OCI-LY7 (cell line): ENCODE measurements at places on chromosomes 16 and 17. TPM values are rescaled to one million over a fixed set of nuclear protein-coding genes. Genes with fewer than 3 reads are reported as not detected.
A peak's percentile ranks its signal among the peaks of the same experiment; 100 is the strongest.

DNA sequence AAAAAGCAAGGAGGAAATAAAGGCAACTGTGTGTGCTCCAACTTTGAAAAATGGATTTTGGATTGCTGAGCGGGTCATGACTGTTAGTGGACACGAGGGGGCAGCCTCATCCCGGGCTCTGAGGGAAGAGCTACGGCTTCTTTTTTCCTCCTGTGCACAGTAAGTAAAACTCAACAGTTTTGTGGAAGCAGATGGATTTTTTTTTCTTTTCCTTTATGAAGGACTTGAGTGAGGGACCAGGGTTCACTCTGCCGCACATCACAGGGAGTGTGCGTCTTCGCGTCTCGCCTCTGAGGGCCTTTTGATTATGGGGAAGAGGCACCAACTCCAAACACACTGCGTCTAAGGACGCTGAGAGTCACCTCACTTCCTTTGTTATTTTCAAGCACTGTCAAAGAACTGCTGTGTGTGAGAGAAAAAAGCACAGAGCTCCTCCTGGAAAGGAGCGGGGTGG, 80.3 kb upstream of the GOT2 start:
- DNase-seq = peak; percentile 40

The ADAT1 gene
- total RNA-seq = 85.7 and 91.7 TPM in 2 replicates

The FN3K gene
- 31.2 and 32.3 TPM in 2 replicates for total RNA-seq

- no peak for DNase-seq
These were observed 4.2 kb downstream of the SGCA start for GRCh38 chr17:50169881-50170459.

The GPR142 gene
- not detected in 2 replicates for total RNA-seq

DNA sequence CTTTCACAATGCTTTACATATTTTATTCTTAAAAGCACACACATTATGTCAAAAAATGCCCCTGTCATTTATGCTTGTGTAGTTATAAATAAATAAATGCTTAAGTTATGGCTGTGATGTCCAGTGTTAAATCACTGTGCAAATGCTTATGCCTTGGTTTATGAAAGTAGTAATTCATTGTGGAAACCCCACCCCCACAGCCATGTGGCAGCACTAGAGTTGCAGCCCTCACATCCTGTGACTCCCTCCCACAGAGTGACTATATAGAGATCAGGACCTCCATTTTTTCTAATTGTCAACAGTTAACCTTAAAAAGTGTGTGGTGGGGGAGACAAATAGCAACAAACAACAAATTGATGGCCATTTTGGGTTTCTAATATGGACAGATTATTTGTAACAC, 2.4 kb downstream of the SKAP1 start:
- DNase-seq = peak; percentile 76

The ABCA10 gene
- total RNA-seq = 0.24 TPM in 1 of 2 replicates, not detected in the other

The SNAI3 gene
- 1.6 and 3.3 TPM in 2 replicates for total RNA-seq

DNA sequence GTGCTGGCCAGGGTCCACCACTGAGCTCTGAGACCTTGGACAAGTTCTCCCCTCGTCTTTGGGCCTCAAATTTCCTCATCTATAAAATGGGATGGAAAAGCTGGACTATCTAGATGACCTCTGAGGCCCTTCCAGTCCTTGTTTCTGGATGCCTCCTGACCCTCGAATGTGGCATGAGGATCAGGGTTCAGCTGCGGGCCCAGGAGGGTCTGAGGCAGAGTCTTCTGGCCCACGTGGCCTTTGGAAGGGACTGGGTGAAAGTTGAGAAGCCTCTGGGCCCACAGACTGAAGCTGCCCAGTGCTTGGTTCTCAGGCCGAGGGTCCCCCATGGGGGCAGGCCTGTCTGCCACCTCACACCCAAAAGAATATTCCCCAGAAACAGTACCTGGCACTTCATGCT, 16.9 kb upstream of the MRPS23 start:
- no peak for DNase-seq

The C1QTNF8 gene
- total RNA-seq = not detected in 2 replicates

The ITGAX gene
- total RNA-seq = not detected in 2 replicates

- DNase-seq = no peak
These were observed 118.9 kb upstream of the CHMP6 start for GRCh38 chr17:80872501-80873306.

The WNT9B gene
- not detected in 2 replicates for total RNA-seq

- DNase-seq = no peak
These were observed 73.0 kb downstream of the PITPNC1 start for GRCh38 chr17:67449845-67450755.

The MT1F gene
- total RNA-seq = 1.8 TPM in 1 of 2 replicates, not detected in the other

DNA sequence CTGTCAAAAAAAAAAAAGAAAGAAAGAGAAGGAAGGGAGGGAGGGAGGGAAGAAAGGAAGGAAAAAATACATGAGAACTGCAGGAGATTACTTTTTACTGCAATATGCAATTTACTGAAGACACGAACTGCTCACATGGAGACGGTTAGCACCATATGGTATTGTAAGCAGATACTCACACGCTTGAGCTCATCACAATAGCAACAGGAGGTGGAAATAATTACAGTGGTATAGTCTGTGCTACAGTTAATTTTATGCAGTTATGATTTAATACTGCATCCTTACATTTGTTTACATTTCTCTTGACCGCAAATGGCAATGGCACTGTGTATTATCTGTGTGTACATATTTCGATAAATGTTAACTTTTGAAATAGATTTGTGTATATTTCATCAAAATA, 21.4 kb upstream of the SLC46A1 start:
- no peak for DNase-seq

- DNase-seq = peak; percentile 85
These were observed 8.2 kb downstream of the SYNGR2 start for GRCh38 chr17:78176548-78177025.

- DNase-seq = no peak
These were observed 26.6 kb upstream of the KRT17 start for GRCh38 chr17:41650794-41651624.

GRCh38 chr17:9644910-9645751, at the start of gene USP43:
Gene USP43 (plus strand): TSS chr17:9645517. CDS start chr17:9645633, 116 bp downstream.
- peak; percentile 26 for DNase-seq

DNA sequence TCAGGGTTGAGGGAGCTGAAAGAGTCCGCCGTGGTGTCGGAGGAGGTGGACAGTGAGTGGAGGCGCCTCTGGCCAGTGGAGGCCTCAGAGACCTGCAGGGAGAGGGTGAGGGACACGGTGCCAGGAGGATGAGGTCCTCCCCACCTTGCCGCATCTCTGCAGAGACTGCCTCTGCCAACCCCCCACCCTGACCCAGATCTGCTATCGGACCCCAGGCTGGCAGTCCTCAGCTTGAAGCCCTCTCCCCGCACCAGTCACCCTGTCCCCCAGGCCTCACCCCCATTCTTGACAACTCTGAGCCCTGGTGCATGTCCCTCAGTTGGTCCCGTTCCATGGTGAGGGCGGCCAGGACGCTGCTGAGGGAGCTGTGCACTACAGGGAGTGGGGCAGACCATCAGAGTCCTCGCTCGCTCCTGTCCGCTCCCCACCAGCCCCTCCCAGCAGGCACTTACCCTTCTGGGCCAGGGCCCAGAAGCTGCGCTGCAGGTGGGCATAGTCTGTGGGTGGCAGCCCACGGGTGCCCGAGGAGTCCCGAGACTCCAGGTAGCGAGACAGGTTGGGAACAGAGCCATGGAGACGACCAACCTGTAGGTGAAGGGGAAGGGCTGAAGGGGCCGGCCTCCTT, 5.4 kb downstream of the OSBPL7 start:
- no peak for DNase-seq

- no peak for DNase-seq
These were observed 5.6 kb downstream of the ADCY9 start for GRCh38 chr16:4110680-4111079.

DNA sequence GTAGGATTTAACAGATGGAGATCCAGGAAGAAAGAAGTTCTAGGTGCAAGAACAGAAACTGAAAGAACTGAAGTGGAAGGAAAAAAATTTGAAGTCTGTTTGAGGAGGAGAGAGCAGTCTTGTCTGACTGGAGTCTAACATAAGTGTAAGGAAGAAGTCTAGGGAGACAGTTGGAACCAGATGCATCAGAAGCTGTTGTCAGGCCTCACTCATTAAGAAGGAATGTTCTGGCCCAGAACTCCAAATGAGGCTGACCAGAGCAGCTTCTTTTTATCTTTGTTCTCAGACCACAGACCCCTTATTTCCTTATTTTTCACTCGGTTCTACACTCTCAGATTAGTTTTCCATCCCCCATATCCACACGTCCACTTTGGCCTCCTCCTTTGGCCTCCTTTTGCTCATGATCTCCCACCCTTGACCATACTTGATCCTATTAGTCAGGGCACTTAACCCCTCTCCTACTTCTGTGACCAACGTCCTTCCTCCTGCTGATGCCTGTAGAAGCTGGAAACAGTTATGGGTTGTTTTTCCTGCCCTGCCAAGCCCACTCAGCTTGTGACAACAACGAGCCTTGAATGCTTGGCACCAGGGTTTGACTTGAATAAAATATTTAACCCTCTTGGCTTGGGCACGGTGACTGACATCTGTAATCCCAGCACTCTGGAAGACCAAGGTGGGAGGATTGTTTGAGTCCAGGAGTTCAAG, 7.0 kb upstream of the MYH2 start:
- no peak for DNase-seq

DNA sequence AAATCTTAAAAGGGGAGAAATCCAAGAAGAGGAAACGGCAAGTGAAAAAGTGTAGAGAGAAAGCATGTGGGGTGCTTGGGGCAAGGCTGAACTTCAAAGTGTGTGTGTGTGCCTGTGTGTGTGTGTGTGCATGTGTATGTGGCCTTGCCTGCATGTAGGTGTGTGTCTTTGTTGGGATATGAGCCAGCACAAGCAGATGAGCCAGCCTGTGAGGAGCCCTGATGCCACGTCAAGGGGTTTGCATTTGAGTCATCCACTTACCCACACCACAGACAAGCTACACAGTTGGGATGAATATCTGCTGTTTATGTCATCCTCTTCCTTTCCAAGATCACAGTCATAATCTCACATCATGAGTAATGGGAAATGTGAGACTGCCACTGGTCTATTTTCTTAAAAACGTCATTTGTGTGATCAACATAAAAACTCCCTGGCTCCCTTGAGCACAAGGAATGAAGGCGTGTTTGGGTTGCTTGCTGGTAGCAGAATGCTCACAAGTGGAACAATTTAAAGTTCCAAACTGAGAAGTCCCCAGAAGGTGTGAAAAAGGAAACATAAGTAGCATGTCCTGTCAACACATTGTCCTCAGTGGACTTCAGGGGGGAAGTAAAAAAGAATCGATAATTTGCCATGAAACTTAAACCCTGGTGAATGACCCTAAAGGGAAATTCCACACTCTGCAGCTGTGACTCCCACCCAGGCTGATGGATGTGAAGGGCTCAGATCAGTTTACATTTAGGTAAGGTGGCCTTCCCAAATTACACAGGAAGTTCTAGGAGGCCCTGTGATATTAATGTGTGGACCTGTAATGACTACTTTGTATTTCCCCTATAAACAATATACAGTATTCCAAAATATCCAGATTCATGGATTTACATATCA, 14.7 kb downstream of the KCTD19 start:
- no peak for DNase-seq

DNA sequence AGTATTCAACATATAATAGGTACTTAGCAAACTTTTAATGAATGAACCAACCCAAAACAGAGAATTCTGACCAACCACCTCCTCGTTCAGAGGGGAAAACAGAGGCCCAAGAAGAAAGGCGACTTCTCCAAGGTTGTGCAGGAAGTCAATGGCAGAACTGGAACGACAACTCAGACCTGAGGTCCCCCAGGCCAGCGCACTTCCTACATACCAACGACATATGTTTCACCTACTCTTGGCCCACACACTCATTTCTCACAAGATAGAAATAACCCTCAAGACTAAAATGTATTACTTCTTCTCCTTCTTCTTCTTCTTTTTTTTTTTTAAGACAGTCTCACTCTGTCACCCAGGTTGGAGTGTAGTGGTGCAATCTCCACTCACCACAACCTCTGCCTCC, 14.4 kb downstream of the CHCT1 start:
- no peak for DNase-seq

The DPEP3 gene
- not detected in 2 replicates for total RNA-seq

The KREMEN2 gene
- 0.31 TPM in 1 of 2 replicates, not detected in the other for total RNA-seq

- no peak for DNase-seq
These were observed 4.6 kb downstream of the KRT39 start for GRCh38 chr17:40962059-40962561.

DNA sequence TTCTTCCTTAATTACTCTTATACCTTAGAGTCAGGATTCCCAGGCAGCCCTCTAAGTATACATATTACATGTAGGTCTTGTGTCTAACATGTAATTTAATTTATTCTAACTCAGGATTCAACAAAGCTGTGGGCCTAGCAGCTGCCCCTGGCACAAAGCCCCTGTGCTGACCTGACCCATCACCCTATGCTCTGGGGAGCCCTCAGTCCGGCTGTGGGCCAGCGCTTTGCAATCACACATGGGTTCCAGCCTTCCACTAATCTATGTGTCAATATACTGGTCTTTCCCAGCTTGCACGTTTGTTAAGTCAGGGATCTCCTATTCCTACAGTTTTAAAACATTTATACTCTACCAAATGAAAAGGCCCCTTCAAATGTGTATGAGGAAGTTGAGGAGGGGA, 62.7 kb upstream of the SREBF1 start:
- DNase-seq = no peak

The ZNF19 gene
- 3.9 and 5.3 TPM in 2 replicates for total RNA-seq

- DNase-seq = no peak
These were observed 4.0 kb upstream of the CCDC43 start for GRCh38 chr17:44693609-44694008.

The KRT14 gene
- 0.30 and 0.82 TPM in 2 replicates for total RNA-seq

GRCh38 chr17:27521281-27522027, 65.2 kb downstream of the KSR1 start:
- no peak for DNase-seq

GRCh38 chr17:67017910-67018309, 26.4 kb upstream of the CACNG1 start:
- no peak for DNase-seq

GRCh38 chr17:4340914-4341615, 25.4 kb downstream of the UBE2G1 start:
- no peak for DNase-seq

The KRTAP4-1 gene
- not detected in 2 replicates for total RNA-seq

The MYLK3 gene
- 0.97 and 1.3 TPM in 2 replicates for total RNA-seq

GRCh38 chr16:59848296-59848695, 1114.2 kb upstream of the GOT2 start:
- no peak for DNase-seq

GRCh38 chr16:10780628-10781027, 37.0 kb downstream of the NUBP1 start:
- no peak for DNase-seq

- peak; percentile 86 for DNase-seq
These were observed 10.1 kb upstream of the STAC2 start for GRCh38 chr17:39235555-39236449.

GRCh38 chr16:1096169-1097082, at the start of gene C1QTNF8:
Gene C1QTNF8 (minus strand): TSS chr16:1096244. CDS start chr16:1094922, 1,322 bp downstream.
- no peak for DNase-seq

The EVPL gene
- total RNA-seq = 5.1 and 6.9 TPM in 2 replicates

The C17orf100 gene
- 5.2 and 5.6 TPM in 2 replicates for total RNA-seq

DNA sequence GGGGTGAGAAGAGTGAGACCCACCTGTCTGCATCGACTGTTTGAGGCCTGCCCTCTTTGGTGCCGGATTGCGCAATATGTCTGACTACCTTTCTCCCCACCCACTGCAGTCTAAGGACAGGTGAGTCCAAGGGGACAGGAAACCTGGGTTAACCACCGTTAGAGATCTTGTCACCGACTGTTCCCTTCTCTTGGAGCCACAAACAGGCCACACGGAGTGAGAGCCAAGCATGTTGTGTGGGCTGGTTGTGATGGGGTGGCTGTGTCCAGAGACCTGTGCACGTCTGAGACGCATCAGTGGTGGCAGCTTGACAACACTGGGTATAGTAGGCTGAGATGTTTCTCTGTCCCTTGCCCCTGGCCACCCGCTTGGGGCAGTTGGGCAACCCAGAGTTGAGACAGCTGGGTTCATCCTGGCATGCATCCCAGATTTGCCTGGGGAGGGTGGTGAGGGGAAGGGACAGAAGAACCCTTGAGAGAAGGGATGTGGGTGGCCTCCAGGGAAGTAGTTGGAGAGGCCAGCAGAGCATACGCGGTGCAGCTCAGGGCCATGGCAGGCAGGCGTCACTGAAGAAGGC, 21.4 kb downstream of the MPRIP start:
- no peak for DNase-seq

The PDE6G gene
- 0.44 TPM in 1 of 2 replicates, not detected in the other for total RNA-seq
